Activated naive CD8-positive, alpha-beta T cell treated with anti-CD3 and anti-CD28 coated beads for 36 hours (primary cell): ENCODE measurements at places on chromosomes 11 and 22. TPM values are rescaled to one million over a fixed set of nuclear protein-coding genes. Genes with fewer than 3 reads are reported as not detected.

GRCh38 chr22:42814616-42815015, 42.5 kb downstream of the ARFGAP3 start:
- H3K36me3 ChIP-seq: peaks cover 2% of the 10 kb centered on the region
- no peak overlapping the region for H3K4me3 ChIP-seq
- no peaks in the 10 kb centered on the region for H3K4me1 ChIP-seq
- H3K27me3 ChIP-seq: no peaks in the 10 kb centered on the region

The OR5A1 gene
- not detected for total RNA-seq

- H3K27ac ChIP-seq: no peak overlapping the region
- peak overlapping the region; percentile 64 for H3K4me3 ChIP-seq
- no peak for DNase-seq
- H3K36me3 ChIP-seq: no peaks in the 10 kb centered on the region
These were observed 1.6 kb upstream of the PAX6 start for GRCh38 chr11:31812383-31813381.

The CDC42BPG gene
- 0.46 TPM for total RNA-seq

DNA sequence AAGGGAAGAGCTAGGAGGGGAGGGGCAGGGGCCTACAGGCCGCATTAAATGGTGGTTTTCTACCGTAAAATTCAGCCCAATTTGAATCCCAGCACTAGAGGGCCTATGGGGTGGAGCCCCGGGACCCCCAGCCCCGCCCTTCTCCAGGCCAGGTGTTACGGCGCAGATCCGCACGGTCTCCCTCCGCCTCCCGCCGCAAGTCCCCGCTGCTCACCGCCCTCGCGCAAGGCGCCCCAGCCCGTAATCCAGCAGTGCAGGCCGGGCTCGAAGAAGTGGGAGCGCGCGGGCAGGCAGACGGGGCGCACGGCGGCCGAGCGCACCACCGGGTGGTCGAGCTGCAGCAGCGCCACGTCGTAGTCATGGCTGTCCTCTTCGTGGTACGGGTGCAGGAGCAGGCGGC, 17.3 kb downstream of the KCTD17 start:
- H3K27ac ChIP-seq: no peak overlapping the region
- H3K4me3 ChIP-seq: no peak overlapping the region
- DNase-seq: peak; percentile 28
- no peaks in the 10 kb centered on the region for H3K4me1 ChIP-seq
- peaks cover 2% of the 10 kb centered on the region for H3K36me3 ChIP-seq

DNA sequence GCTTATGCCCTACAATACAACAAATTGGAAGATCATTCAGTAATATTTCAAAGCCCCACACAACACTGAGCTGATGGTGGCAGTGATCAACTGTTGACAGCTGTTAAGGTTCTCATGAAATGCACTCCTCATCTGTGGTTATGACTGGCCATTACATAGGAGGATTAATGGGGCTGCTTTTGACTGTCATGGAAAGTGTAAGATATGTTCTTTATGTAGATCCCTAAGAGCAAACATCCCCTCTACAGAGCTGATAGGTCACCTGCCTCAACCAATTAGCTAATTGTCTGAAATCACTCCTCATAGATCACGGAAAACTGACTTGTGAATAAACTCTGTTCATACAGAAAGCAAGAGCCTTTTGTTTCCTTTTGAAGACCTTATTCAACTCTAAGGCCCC, 78.1 kb downstream of the GAB2 start:
- no peak overlapping the region for H3K27ac ChIP-seq
- no peaks in the 10 kb centered on the region for H3K27me3 ChIP-seq
- H3K4me3 ChIP-seq: no peak overlapping the region
- H3K36me3 ChIP-seq: no peaks in the 10 kb centered on the region
